Islet precursor cell (in vitro differentiated cells): ENCODE measurements at places on chromosomes 12 and 14.

DNA sequence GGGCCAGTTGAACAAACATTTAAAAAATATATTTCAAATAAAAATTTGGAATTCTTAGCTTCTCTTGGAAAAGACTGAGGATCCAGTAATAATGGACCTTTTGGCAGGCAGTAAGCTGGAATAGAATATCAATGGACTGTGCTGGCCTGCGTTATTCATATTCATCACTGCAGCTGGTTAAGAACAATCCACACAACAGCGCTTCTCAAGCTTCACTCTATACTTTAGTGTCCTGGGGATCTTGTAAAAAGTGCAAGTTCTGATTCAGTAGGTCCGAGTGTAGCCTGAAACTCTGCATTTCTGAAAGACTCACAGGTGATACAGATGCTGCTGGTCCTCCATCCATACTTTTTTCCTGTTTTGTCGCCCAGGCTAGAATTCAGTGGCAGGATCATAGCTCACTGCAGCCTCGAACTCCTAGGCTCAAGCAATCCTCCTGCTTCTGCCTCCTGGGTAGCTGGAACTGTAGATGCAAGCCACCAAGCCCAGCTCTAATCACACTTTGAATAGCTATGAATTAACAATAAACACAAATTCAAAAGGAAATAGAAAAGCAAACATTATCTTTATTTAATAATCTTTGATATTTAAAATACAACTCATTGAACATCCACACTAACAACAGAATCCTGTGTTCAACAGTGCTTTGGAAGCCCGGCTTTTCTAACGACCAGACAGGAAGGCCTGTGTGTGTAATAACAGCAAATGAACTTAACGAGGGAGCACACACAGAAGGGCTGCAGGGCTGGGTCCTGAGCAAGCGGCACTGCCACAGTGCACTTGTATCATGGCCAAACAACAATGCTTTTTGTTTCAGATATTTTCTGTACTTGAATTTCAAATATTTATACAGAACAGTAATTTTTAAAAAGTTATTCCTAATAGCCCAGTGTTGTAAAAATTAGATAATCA, 18.4 kb upstream of the TRIP11 start:
- DNase-seq: no peak

- DNase-seq: no peak
Observed at GRCh38 chr12:5830111-5830510, 114.9 kb downstream of the ANO2 start.

DNA sequence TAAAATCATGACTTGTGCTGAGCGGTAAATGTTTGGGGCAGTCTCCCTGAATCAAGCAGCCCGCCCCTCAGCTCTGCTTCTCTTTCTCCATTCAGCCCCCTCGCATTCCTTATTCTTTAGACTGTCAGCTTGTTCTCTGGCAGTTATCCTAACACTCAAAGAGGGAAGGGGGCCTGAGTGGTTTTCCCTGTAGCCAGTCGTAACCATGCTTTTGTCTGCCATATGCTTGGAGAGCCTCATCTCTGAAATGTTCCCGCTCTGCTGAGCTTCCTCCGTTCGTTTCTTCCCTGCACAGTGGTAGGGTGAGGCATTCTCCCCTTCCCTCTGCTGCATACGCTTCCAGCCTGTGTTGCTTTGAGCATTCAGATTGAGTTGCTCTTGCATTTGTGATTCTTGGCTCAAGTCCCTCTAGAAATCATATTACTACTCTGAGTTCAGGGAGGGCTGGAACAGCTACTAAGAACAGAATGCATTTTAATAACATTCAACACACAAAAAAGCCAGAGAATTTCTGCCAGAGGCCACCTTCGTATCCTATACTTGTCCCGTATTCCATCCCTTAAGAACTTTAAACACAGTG, 119.7 kb downstream of the FBXL14 start:
- peak; percentile 83 for DNase-seq

DNA sequence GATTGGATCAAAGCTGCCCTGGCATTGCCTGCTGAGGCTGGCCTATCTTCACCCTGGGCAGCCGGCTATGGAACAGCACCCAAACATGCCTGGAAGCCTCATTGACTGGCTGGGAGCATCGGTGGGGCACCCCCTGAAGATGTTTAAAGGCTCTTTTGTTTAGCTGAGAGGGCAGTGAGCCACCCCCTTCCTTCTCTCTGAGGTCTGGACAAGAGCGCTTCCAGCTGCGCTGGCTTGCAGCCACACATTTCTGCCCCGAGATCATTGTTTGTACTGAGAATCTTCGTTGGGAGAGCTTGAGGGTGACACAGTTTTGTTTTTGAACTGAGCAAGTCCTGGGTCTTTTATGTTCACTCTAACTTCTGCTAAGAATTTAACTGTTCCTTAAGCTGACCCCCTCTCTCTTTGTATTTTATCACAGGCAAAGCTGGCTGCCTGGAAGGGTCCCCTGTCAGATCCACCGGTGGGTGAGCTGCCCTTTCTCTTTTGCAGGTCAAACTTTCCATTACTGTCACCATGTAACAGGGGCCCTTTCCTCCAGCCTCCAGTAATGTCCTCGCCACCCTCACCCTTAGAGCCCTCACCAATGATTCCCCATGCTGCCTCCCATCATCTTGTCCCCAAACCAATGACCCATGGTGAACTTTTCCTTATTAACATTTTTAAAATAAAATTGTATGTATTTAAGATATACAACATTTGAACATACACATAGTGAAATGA, 212.2 kb downstream of the KIF26A start:
- DNase-seq: peak; percentile 29

DNA sequence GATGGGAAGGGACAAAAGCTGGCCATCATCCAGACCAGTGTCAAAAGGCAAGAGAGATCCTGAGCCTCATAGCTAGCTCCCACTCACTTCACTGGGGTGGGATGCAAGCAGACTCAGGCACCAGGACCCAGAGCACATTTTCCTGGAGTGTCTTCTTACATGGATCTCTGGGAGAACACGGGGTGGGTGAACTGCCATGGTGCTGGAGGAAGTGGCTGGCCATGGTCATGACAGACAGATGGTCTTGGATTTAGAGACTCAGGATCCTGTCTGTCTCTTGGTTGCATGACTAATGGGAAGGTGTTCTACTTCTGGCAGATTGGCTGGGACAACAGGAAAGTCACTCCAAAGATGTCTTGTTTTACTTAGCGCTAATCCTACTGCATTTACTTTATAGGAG, 311.5 kb downstream of the ATP23 start:
- DNase-seq: no peak

DNA sequence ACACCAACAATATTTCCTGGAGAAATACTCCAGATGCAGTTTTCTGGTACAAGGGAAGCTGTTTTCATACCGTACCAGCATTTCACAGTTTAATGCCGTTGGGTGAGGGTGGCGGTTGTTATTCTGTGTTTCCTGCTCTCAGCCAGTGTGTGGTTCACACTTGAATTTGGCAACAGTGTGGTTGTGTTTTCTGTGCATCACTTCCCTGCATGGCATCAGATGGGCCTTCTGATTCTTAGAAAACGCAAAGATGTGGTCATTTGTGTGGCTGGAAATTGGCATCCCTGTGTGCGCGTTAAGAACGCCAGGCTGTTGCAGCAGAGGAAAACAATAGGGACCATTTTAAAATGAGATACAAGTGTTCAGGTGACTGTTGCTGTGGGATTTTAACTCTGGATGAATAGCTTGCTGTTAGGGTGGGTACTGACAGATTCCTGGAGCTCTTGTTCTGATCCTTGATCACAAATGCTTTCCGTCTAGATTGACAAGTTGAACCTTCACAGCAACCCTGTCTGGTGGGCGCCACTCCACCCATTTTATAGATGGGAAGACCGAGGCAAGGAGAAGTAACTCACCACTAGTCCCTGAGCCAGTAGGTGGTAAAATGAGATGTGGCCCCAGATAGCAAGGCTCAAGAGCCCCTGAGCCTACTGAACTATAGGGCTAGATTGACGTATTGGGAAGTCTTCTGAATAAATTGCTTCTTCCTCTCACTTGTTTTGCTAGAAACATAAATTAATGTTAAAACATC, 231.2 kb downstream of the CHST11 start:
- DNase-seq: no peak

- no peak for DNase-seq
Observed at GRCh38 chr12:121034616-121035305, 4.3 kb downstream of the OASL start.

GRCh38 chr14:74085047-74085637, 386 bp downstream of the LIN52 start:
- DNase-seq: peak; percentile 60

GRCh38 chr14:56718312-56718711, 92.0 kb downstream of the OTX2 start:
- no peak for DNase-seq

DNA sequence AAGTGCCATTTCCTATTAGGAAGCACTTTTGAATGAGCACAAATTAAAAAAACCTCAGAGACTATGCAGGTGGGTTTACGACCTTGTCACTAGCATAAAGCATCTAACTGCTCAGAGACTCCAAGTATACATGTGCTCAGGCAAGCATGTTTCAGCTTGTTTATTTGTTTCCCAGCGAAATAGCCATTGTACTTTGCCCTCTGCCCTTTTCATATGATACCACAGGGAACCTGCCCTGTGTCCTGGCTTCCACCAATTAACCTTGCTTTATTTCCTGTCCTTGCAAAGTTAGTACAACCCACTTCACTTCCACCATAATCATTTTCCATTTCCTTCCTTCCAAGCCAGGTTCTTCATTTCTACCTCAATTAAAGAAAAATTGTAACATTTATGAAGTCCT, 194.9 kb downstream of the DUSP6 start:
- no peak for DNase-seq

DNA sequence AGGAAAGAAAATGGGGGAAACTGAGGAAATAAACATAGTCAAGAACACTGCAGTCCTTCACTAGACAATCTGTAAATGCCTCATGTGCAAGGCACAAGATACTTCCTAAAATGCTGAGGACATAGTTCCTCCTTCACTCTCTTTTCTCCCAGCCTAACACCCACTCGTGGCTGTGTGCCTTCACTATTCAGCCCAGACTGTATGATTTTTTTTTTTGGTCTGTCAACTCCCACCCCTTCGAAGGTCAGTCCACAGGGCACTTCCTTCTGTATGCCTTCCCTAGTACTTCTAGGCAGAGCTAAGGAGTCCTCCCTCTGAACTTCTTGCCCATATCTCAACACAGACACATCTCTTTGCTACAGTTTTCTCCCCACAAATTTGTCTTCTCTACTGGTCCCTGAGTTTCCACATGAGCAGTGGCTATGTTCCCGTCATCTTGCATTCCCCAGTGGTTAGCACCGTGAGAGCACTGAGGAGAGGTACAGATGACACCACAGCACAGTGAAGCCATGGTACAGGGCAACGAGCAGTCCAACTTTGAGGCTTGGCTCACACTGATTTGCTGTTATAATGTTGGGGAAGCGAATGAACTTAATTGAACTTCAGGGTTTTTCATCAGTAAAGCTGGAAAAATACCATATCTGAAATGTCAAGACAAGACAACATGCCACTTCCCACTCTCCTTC, 24.1 kb upstream of the SYCP3 start:
- no peak for DNase-seq

- no peak for DNase-seq
Observed at GRCh38 chr14:54621686-54622085, 54.8 kb downstream of the SAMD4A start.

- DNase-seq: no peak
Observed at GRCh38 chr12:111359231-111359913, 9.5 kb downstream of the PHETA1 start.

GRCh38 chr12:109098183-109098604, 797 bp downstream of the UNG start:
- no peak for DNase-seq

DNA sequence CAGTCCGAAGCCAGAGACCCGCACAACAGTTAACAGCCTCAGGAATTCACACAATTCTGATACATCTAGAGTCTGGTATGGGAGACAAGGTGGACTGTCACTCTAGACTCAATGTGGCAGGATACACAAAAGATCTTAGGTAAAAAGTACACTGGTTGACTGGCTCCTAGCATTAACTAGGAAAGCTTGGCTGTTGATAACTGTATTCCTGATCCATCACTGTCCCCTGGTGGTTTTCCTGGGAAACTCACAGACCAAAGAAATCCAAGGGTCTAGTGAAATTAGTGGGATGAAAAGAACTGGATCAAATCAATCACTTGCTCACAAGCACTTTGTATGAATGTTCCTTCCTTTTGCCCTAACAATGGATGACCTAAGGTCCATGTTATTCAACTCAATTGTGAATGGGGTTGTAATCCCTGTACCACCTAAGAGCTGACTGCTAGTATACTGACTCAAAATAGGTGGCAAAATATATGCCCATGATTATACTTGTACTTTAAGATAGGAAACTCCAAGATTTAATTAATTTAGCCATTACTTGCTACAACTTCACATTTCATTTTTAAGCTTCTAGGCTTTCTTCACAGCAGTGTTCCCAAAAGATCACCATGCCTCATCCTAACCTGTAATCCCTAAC, 14.0 kb downstream of the NPC2 start:
- DNase-seq: no peak

GRCh38 chr12:90037740-90038139, 329.1 kb upstream of the ATP2B1 start:
- no peak for DNase-seq

DNA sequence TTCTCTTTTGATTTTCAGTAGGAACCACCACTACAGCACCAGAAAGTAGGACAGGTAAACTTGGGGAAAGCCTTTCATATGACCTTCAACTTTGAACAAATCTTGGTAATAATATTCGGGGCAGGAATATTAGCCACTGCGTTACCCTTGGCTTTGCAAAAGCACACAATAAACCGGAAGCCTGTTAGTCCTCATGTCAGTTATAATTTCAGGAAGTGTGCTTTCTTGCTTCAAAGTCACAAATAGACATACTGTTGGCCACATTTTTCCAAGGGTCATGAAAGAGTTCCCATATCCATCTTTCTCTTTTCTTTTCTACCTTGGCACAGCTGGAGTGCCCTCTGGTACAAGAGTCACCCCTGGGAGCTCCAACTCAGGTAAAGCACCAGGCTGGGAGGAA, 167.2 kb upstream of the CNTN1 start:
- no peak for DNase-seq

- DNase-seq: no peak
Observed at GRCh38 chr12:113420996-113421595, 1.1 kb upstream of the SDSL start.

DNA sequence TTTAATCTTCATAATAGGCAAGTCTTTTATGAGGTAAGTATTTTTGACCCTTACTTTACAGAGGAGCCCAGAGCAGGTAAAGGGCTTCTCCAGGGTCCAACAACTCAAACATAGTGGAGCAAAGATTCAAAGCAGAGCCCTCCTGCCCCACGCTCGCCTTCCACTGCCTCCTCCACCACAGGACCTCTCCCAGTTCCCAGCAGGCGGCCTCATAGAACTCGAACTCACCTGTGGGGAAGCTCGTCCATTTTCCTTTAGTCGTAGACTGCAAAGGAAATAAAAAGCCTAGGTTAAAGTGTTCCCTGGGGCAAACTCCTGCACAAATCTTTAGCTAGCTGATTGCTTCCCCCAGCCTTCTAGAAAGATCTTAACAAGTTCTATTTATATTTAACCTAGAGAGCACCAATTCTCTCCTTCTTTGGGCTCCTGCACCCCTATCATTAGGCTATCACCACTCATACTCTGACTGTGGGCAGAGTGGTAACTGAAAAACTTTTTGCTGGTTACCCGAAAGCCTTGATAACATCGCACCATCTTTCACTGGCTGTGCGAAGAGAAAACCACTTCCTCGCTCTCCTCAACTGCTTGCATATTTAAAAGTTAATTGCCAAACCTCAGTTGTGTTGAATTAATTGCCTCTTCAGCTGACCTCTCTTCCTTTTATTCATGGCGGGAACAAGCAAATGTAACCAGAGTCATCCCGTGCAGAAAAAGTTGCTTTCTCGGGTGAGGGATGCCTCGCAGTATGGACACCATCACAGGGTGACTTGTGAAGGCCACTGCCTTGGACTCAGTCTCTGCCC, 299.6 kb downstream of the DPF3 start:
- no peak for DNase-seq

GRCh38 chr14:95515596-95516552, 576 bp downstream of the SYNE3 start:
- peak; percentile 84 for DNase-seq
